ENCODE measurements at places on chromosomes 5 and 9.

DNA sequence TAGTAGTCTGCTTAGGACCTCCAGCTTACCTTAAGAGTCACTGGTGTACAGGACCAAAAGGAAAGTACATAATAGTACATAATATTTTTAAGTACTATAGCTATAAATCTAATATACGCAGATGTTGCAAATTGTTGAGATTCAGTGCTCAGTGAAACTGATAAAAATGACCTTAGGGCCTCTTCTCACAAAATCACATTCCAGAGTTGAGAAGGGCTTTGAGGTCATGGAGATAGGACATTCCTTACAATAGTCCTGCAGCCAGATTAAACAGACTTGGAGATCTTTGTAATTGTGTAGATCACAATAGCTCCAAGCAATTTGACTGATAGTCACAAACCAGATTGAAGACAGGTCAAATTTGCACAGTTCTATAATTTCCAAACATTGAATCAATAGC, 37.7 kb upstream of the PCSK1 start:
- no peak for DNase-seq

GRCh38 chr5:58737671-58738070, 154.8 kb downstream of the RAB3C start:
- no peak for DNase-seq

- DNase-seq = no peak
Observed at GRCh38 chr9:130731355-130731754, 37.8 kb downstream of the EXOSC2 start.

DNA sequence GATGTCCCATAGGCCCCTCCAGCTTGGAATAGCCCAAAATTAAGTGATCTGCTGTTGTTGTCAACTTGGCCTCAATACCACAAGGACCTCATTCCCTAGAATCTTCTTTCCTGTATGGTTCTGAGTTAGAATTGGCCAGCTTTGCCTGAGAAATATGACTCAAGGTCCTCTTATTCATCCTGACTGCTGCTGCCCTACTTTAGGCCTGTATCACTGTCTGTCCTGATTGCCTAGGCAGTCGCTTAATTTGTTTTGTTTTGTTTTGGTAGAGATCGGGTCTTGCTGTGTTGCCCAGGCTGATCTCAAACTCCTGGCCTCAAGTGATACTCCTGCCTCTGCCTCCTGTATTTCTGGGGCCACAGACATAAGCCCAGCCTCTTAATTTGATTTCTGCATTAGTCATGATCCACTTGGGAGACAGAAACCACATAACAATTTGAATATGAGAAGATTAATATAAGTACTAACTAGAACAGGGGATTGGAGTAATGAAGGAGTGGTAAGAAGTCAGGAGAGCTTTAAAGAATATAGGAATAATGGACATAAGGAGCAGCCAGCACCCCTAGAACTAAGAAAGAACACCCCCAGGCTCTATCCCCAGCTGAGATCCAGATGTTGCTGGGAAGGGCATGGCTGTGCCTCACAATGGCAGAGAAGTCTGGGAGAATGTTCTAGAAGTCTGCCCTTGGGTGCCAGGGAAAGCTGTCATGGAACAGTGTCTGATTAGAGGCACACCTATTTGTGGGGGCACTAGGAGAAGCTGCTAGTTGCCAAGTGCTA, 4.6 kb downstream of the TEX53 start:
- no peak for DNase-seq

DNA sequence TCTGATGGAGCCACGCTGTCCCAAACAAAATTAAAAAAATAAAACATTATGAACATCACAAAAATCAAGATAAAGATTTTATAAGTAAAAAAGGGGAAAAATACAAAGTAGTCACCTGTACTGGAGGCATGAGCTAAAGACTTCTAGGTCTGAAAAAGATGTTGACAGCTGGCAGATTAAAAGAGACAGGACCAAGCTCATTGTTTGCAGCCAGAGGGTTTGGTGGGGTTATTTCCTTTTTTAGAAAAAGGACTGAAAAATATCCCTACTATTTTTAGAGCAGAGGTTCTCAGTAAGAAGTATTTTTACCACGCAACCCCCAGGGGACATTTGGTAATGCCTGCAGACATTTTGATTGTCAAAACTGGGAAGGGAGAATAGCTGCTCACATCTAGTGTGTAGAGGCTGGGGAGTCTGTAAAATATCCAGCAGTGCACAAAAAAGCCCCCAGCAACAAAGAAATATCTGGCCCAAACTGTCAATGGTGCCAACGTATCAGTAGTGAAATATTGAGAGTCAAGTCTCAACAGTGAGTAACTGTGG, 353.4 kb downstream of the TLE1 start:
- DNase-seq = no peak

All from glutamatergic neuron (in vitro differentiated cells).